ENCODE measurements at places on chromosomes 7 and 10.

DNA sequence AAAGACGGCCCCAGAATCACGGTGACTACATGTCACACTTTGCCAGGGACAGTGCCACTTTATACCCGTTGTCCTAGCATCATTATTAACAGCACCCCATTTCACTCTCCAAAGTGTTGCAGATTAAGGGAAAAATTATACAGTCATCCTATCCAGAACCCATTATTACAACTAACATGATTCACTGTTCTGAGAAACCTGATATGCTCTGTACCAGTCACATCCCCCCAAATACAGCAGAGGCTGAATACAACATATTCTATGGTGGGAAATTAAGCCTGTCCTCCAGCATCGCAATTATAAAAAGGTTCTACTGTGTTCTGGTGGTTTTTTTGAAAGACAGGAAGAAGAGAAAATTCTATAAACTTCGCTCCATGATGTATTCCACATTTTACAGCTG is 162.1 kb downstream of the JAZF1 start:
- no peak overlapping the region for H3K4me3 ChIP-seq
- H3K4me1 ChIP-seq = no peaks in the 10 kb centered on the region
- DNase-seq = peak; percentile 40
- no peaks in the 10 kb centered on the region for H3K36me3 ChIP-seq
- H3K27me3 ChIP-seq = no peaks in the 10 kb centered on the region
- no peak overlapping the region for H3K27ac ChIP-seq

DNA sequence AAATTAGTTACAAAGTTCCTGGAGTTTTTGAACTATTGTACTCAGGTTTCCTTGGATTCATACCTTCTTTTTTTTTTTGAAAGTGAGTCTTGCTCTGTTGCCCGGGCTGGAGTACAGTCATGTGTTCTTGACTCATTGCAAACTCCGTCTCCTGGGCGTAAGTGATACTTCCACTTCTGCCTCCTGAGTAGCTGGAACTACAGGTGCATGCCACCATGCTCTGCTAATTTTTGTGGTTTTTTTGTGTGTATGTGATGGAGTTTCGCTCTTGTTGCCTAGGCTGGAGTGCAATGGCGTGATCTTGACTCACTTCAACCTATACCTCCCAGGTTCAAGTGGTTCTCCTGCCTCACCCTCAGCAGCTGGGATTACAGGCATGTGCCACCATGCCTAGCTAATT is 22.3 kb downstream of the MCM10 start:
- H3K36me3 ChIP-seq = peaks cover 2% of the 10 kb centered on the region
- no peak overlapping the region for H3K4me3 ChIP-seq
- H3K27ac ChIP-seq = no peak overlapping the region
- DNase-seq = no peak
- H3K4me1 ChIP-seq = no peaks in the 10 kb centered on the region
- H3K27me3 ChIP-seq = no peaks in the 10 kb centered on the region

GRCh38 chr10:129279446-129280154 is 187.4 kb upstream of the MGMT start:
- H3K36me3 ChIP-seq = no peaks in the 10 kb centered on the region
- no peak overlapping the region for H3K4me3 ChIP-seq
- H3K27me3 ChIP-seq = no peaks in the 10 kb centered on the region
- no peak overlapping the region for H3K27ac ChIP-seq
- no peak for DNase-seq

- peak; percentile 60 for DNase-seq
- no peaks in the 10 kb centered on the region for H3K36me3 ChIP-seq
- H3K4me3 ChIP-seq = peak overlapping the region; percentile 19
- H3K4me1 ChIP-seq = peaks cover 4% of the 10 kb centered on the region
- peak overlapping the region; percentile 41 for H3K27ac ChIP-seq
Observed at GRCh38 chr10:73117976-73118743, 7.9 kb downstream of the NUDT13 start.

DNA sequence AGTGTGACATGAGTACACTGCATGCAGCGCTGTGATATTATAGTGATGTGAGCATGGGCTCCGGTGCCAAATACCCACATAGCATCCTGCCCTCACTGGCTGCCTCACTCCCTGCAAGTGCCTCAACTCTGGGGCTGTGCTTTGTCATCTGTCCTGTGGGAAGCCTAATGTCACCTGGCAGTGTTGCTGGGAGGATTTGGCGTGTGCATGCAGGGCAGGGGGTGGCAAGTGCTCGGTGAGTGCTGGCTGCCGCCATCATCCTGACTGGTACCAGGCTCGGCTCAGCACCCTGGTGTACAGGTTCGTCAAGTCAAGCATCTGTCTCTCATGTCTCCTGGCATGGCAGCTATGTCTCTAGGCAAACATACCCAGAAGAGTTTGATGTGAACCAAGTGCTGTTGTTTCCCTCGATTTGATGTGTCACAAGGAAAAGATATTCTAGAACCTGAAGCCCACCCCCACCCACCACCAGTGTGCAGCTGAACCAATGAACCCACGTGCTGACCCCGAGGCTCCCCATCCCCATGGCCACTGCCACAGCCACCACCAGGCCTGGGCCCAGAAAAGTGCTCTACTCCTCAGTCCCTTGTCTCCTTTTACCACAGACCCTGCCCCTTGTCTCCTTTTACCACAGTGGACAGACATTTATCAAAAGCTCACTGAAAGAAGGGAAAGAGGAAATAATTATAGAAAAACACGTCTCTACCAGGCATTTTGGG is 135.8 kb downstream of the MAPK8 start:
- no peaks in the 10 kb centered on the region for H3K27me3 ChIP-seq
- no peak overlapping the region for H3K27ac ChIP-seq
- H3K36me3 ChIP-seq = peaks cover 14% of the 10 kb centered on the region
- DNase-seq = no peak
- no peak overlapping the region for H3K4me3 ChIP-seq

GRCh38 chr7:33109005-33109757 is at the start of gene RP9:
Gene RP9, minus strand, starts transcription at chr7:33109404. Its CDS starts 32 bp downstream, at chr7:33109372.
- no peaks in the 10 kb centered on the region for H3K27me3 ChIP-seq
- H3K27ac ChIP-seq = peak within 1 kb of the TSS; percentile 30
- H3K4me1 ChIP-seq = peaks cover 6% of the 10 kb centered on the region
- H3K4me3 ChIP-seq = peak within 1 kb of the TSS; percentile 69
- peak; percentile 45 for DNase-seq

- H3K27me3 ChIP-seq = no peaks in the 10 kb centered on the region
- no peak for DNase-seq
Observed at GRCh38 chr7:1775389-1775788, 105.3 kb downstream of the ELFN1 start.

- H3K36me3 ChIP-seq = no peaks in the 10 kb centered on the region
- H3K27me3 ChIP-seq = no peaks in the 10 kb centered on the region
- H3K4me1 ChIP-seq = peaks cover 39% of the 10 kb centered on the region
- no peak overlapping the region for H3K4me3 ChIP-seq
- H3K27ac ChIP-seq = peak overlapping the region; percentile 58
Observed at GRCh38 chr7:80151274-80151665, 16.6 kb downstream of the GNAI1 start.

GRCh38 chr7:75872073-75872782 is 6.6 kb upstream of the RHBDD2 start:
- H3K4me1 ChIP-seq = no peaks in the 10 kb centered on the region
- no peak overlapping the region for H3K27ac ChIP-seq
- no peak for DNase-seq
- H3K36me3 ChIP-seq = no peaks in the 10 kb centered on the region

- no peak overlapping the region for H3K4me3 ChIP-seq
- H3K27ac ChIP-seq = no peak overlapping the region
- DNase-seq = peak; percentile 52
- peaks cover 2% of the 10 kb centered on the region for H3K4me1 ChIP-seq
- H3K36me3 ChIP-seq = no peaks in the 10 kb centered on the region
Observed at GRCh38 chr7:22996470-22996869, 17.5 kb downstream of the HYCC1 start.

GRCh38 chr10:35909121-35909720 is 267.1 kb upstream of the FZD8 start:
- H3K4me1 ChIP-seq = peaks cover 7% of the 10 kb centered on the region
- H3K36me3 ChIP-seq = no peaks in the 10 kb centered on the region
- H3K4me3 ChIP-seq = no peak overlapping the region
- DNase-seq = no peak
- H3K27me3 ChIP-seq = no peaks in the 10 kb centered on the region
- H3K27ac ChIP-seq = no peak overlapping the region

- no peaks in the 10 kb centered on the region for H3K4me1 ChIP-seq
- no peak overlapping the region for H3K27ac ChIP-seq
- no peaks in the 10 kb centered on the region for H3K27me3 ChIP-seq
- DNase-seq = no peak
- H3K4me3 ChIP-seq = no peak overlapping the region
Observed at GRCh38 chr10:89238956-89239644, 12.5 kb downstream of the LIPA start.

DNA sequence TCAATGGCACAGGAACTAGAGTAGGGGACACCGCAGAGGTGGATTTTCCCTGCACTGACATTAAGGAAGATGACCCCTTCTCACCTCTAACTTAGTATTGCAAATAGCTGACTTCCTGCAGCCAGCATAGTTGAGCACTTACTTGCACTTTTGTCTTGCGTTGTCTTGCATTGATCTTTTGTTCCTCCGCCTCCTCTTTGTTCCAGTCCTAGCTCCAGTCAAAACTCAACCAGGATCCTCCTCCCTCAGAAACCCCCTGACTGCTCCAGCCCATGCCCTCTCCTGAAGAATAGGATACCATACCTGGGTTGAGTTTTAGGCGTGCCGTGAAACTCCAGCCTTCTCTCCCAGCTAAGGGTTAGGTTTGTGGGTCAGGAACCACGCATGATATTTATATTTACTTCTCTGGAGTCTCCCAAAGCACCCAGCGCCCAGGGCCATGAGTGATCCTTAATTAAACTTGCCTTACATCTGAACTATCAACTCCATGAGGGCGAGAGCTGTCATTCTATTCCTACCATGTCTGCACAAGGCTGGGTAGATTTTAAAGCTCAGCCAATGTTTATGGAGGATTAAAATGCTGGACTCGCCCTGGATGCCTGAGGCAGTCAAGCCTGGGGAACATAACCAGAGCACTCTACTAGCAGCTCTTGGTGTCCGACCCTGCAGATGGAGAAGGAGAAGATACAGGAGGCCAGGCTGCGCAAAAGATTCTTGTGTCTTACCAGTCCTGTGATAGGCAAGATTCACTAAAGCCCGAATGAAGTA is 14.1 kb downstream of the ZNF467 start:
- DNase-seq = no peak
- no peak overlapping the region for H3K4me3 ChIP-seq
- H3K27ac ChIP-seq = no peak overlapping the region

GRCh38 chr7:100720671-100721504 is 620 bp downstream of the EPO start:
- no peaks in the 10 kb centered on the region for H3K4me1 ChIP-seq
- peaks cover 41% of the 10 kb centered on the region for H3K27me3 ChIP-seq
- H3K4me3 ChIP-seq = peak overlapping the region; percentile 25
- H3K36me3 ChIP-seq = no peaks in the 10 kb centered on the region
- H3K27ac ChIP-seq = no peak overlapping the region

DNA sequence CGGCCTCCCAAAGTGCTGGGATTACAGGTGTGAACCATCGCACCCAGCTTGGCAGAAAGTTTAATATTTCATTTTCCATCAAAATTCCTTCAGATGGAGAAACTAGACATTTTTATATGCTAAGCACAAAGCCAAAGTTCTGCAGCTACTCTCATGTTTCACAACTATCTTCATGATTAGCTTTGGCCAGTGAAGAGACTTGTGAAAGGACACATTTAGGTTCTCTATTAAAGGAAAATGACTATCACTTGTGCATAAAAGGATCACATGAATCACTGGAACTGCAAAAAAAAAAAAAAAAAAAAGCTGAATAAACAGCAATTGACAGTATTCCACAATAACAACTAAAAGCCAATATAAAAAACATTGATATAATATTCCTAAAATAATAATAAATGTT is 16.2 kb downstream of the FGFBP3 start:
- peaks cover 7% of the 10 kb centered on the region for H3K4me1 ChIP-seq
- no peak for DNase-seq
- H3K27ac ChIP-seq = no peak overlapping the region
- H3K4me3 ChIP-seq = no peak overlapping the region
- H3K36me3 ChIP-seq = no peaks in the 10 kb centered on the region

- no peaks in the 10 kb centered on the region for H3K27me3 ChIP-seq
- H3K27ac ChIP-seq = no peak overlapping the region
- H3K4me3 ChIP-seq = no peak overlapping the region
- no peaks in the 10 kb centered on the region for H3K36me3 ChIP-seq
- DNase-seq = no peak
Observed at GRCh38 chr10:58465629-58466028, 47.0 kb upstream of the BICC1 start.

DNA sequence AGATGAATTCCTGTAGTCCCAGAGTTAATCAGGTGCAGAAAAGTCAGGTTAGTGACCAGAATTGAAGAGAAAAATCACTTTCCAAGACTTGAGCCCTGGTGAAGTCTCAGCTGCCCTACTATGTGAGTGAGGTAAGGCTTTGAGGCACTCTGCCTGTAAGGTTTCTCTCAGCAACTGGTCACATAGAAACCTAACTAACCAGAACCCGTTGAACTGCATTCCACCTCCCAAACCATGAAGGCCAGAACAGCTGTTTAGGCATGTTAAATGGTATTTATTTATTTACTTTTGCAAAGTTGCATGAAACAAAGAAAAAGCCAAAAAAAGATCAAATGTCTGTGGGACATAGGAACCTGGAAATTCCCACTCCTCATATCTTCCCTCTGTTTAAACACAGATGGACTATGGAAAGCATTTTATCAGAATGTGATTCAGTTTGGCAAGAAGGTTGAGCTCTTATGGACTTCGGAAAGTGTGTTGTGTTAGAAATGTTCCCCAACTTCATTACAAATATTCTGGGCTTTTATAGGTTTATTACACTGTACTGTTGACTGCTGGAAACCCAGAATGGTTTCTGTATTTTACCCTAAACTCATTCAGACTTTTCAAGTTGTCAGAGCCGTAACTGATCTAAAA is 12.8 kb upstream of the GPR85 start:
- no peak for DNase-seq
- H3K27me3 ChIP-seq = no peaks in the 10 kb centered on the region
- no peak overlapping the region for H3K27ac ChIP-seq

DNA sequence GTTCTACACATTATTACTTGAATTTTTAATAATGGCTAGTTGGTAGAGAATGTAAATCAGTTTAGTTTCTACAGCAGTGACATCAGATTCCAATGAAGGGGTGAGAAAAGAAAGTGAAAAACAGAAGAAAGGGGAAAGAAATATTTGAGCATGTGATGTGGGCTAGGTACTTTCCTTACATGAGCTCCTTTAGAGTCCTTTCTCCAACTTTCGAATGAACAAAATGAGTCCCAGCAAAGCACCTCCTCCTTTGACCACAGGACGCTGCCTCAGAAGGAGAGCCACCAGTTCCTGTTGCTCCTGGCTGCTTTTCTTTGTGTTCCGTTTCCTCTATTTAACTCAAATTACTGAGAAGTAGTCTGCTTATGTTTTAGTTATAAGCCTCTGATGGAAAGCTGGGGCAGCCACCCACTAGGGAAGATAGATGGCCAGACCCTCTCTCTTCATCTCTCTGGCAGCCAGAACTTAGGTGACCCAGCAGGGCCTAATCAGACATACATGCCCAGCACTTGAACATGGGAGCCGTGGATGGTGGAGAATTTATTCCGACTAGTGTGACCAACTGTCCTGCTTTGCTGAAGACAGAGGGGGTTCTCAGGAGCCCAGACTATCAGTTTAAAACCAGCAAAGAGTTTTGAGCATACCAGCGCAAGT is 82.4 kb upstream of the NME8 start:
- H3K27ac ChIP-seq = no peak overlapping the region
- H3K4me3 ChIP-seq = no peak overlapping the region
- no peaks in the 10 kb centered on the region for H3K4me1 ChIP-seq
- no peak for DNase-seq
- H3K27me3 ChIP-seq = no peaks in the 10 kb centered on the region
- H3K36me3 ChIP-seq = no peaks in the 10 kb centered on the region

- DNase-seq = peak; percentile 90
- H3K36me3 ChIP-seq = no peaks in the 10 kb centered on the region
- H3K27ac ChIP-seq = no peak overlapping the region
- H3K4me3 ChIP-seq = no peak overlapping the region
- H3K4me1 ChIP-seq = no peaks in the 10 kb centered on the region
Observed at GRCh38 chr10:77702166-77702565, 64.6 kb upstream of the KCNMA1 start.
